ENCODE measurements at places on chromosomes 5 and 9.

DNA sequence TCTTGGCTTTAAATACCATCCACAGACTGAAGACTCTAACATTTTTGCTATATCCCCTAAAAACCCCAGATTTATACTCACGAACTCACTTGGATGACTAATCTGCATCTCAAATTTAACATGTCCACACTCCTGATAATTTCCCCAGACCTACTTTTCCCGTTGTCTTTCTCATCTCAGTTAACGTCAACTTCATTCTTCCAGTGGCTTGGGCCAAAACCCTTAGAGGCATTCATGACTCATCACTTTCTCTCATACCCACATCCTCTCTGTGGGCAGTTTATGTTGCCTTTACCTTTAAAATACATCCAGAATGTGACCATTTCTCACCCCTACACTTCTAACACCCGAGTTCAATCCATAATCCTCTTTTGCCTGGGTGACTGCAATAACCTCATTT lies 96.7 kb downstream of the EDIL3 start:
- no peak for DNase-seq

DNA sequence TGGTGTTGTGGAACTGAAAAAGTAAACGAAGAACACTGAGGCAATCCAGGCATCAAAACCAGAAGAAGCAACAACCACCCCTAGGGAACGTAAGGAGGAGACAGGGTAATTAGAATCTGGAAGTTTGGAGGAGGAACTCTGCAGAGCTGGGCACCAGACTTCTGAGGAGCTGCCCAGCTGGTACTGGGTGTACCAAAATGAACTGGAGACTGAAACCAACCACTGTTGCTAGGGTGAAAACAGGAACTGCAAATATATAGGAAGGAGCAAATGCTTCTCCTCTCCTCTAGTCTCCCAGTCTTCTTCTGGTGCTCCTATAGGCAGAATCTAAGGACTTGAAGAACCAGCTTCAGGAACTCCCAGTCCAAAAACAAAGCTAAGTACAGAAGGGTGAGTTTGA lies 189.8 kb downstream of the ELAVL2 start:
- DNase-seq, result no peak

- DNase-seq, result no peak
Observed at GRCh38 chr5:1510631-1511030, 13.1 kb downstream of the LPCAT1 start.

GRCh38 chr9:100492952-100493351 lies 20.0 kb downstream of the TMEFF1 start:
- DNase-seq, result no peak

GRCh38 chr5:174980952-174981351 lies 256.6 kb downstream of the MSX2 start:
- DNase-seq, result no peak

DNA sequence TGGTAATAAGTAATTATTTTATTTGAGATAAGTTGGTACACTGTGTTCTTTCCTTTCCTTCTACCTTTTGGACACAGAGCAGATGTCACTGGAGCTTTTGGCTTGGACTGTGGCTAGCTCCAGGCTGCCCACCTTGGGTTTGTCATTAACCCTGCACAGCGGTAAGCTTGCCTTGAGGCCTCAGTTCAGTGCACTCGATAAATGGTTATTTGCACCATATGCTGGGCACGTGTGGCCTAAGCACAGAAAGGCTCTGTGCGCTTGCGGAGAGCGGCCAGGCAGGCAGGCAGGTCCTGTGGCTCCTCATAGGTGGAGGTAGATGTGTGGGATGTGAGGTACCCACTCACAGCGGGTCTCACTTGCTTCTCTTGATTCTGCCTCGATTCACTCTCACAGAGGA lies 30.0 kb upstream of the TENT4A start:
- no peak for DNase-seq

DNA sequence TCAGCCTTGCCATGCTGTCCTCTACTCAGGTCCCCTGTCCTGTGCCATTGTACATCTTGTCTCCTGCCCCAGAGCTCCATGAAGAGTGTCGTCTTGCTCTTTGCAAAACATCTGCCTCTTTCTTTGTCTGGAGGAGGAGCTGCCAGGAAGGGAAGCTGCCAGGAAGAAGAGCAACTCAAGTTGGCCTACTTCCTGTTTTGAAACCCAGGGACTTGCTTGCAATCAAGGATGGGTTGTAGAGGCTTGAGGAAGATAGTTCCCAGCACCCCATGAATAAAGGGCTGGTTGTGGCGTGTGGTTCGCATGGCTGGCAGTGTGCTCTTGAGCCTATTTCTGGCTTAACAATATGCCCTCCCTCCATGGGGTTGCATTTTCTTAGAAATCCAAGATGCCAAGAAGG lies 53.0 kb upstream of the CPEB4 start:
- no peak for DNase-seq
